Chondrocyte (in vitro differentiated cells): ENCODE measurements at places on chromosomes 6 and 20. TPM values are rescaled to one million over a fixed set of nuclear protein-coding genes. Genes with fewer than 3 reads are reported as not detected.
A peak's percentile ranks its signal among the peaks of the same experiment; 100 is the strongest.

Gene LAMA4
- total RNA-seq: 55.2 to 115 TPM (median 102 TPM) in 3 replicates

Gene OR2H2
- total RNA-seq: not detected in 3 replicates

DNA sequence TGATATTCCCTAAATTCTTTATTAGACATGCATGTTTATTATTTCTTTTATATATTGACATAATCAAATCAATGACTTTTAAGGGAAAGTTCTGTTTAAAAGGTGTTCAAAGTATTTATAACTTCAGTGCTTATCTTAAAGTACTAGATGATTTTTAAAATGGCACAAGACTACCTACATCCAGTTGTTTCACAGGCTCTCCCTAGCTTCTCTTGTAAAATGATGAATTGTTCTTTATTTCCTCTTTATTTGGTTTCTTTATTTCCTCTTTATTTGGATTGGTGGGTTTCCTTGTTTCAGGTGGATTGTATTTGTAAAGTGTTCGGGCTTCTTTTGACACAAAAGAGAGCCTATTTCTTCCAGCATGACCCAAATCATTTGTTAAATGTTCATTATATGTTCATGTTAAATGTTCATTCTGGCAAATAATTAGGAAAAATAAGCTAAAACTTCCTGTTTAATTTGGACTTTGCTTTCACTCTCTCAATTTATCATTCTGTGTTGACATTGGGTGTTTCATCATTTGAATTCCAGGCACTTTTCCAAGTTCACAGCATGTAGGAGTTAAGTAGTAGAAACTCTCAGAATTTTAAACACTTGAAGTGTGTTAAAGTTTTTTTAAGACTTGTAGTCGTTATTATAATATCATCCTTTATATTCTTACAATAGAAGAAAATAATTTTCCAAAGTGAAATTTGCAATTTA lies 24.6 kb downstream of the MLIP start:
- peaks cover 32% of the 10 kb centered on the region for H3K4me1 ChIP-seq
- DNase-seq: no peak
- H3K27me3 ChIP-seq: no peaks in the 10 kb centered on the region
- peak overlapping the region; percentile 95 for H3K27ac ChIP-seq

GRCh38 chr20:58424218-58424969 lies 35.4 kb downstream of the VAPB start:
- DNase-seq: no peak
- H3K4me1 ChIP-seq: peaks cover 20% of the 10 kb centered on the region
- peaks cover 10% of the 10 kb centered on the region for H3K36me3 ChIP-seq
- no peak overlapping the region for H3K27ac ChIP-seq
- no peaks in the 10 kb centered on the region for H3K27me3 ChIP-seq
- H3K4me3 ChIP-seq: no peak overlapping the region

GRCh38 chr20:63151554-63152321 lies 64.2 kb downstream of the YTHDF1 start:
- no peak overlapping the region for H3K4me3 ChIP-seq
- H3K27ac ChIP-seq: no peak overlapping the region

- no peak overlapping the region for H3K4me3 ChIP-seq
- H3K36me3 ChIP-seq: peaks cover 6% of the 10 kb centered on the region
- peak; percentile 73 for DNase-seq
- H3K4me1 ChIP-seq: peaks cover 4% of the 10 kb centered on the region
Observed at GRCh38 chr6:170038251-170038650, 252.6 kb downstream of the DLL1 start.

- DNase-seq: no peak
- no peaks in the 10 kb centered on the region for H3K36me3 ChIP-seq
- peaks cover 3% of the 10 kb centered on the region for H3K27me3 ChIP-seq
Observed at GRCh38 chr20:61704661-61705060, 361.0 kb downstream of the TAF4 start.
